ENCODE measurements at places on chromosomes 12 and 14. TPM values are rescaled to one million over a fixed set of nuclear protein-coding genes. Genes with fewer than 3 reads are reported as not detected.

- DNase-seq = no peak
These were observed 230.1 kb upstream of the PLXNC1 start for GRCh38 chr12:93918262-93918661.

DNA sequence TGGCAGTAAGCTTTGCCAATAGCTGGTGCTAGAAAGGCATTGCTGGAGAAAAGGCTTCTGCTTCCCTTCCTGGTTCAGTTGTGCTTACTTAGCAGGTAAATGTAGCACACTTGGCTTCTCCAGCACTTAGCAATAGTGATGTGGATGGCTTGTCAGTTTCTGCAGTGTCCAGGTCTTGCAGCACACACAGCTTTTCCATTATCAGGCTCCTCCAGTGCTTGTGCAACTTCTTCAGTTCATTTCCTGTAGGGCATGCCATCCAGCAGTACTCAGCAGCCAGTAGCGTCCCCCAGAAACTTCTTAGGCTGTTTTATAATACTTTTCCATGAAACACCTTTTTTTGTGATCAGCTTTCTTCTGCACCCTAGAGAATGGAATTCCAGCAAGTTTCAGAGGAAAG is 154.6 kb downstream of the SLC6A15 start:
- no peak for DNase-seq

GRCh38 chr14:38559711-38560110 is 303.8 kb upstream of the CLEC14A start:
- no peak for DNase-seq

DNA sequence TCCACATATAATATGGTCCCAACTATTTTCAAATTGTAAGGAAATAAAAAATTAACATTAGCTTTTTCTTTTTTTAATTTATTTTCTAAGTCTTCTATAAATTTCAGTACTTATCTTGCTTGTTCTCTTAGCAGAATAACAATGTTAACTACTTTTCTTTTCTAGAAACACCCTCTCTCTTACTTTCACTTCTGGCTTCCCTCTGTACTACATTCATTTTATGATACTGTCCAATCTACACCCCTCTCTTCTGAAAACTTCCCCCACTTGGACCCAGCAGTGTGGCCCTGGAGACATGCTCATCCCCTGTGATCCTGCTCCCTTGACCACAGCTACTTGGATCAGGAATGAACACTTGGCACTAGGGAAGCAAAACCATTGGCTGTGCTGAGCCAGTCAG is 15.7 kb downstream of the SGPP1 start:
- DNase-seq = no peak

The GUCY2C gene
- not detected for total RNA-seq

The ANO4 gene
- total RNA-seq = 0.05 TPM

The ADGRD1 gene
- not detected for total RNA-seq

All from glomerular endothelial cell (primary cell).